ENCODE measurements at places on chromosomes 2 and 18.

GRCh38 chr2:75592888-75593287, 32.1 kb upstream of the EVA1A start:
- DNase-seq, result no peak

GRCh38 chr2:155099784-155100183, 401.3 kb downstream of the KCNJ3 start:
- no peak for DNase-seq

GRCh38 chr2:59734743-59735142, 818.7 kb downstream of the BCL11A start:
- no peak for DNase-seq

- no peak for DNase-seq
Measured at GRCh38 chr2:122643725-122644329, 888.4 kb downstream of the TSN start.

GRCh38 chr2:5036256-5036655, 655.9 kb upstream of the SOX11 start:
- DNase-seq, result no peak

- DNase-seq, result no peak
Measured at GRCh38 chr18:990197-990596, 85.5 kb downstream of the ADCYAP1 start.

DNA sequence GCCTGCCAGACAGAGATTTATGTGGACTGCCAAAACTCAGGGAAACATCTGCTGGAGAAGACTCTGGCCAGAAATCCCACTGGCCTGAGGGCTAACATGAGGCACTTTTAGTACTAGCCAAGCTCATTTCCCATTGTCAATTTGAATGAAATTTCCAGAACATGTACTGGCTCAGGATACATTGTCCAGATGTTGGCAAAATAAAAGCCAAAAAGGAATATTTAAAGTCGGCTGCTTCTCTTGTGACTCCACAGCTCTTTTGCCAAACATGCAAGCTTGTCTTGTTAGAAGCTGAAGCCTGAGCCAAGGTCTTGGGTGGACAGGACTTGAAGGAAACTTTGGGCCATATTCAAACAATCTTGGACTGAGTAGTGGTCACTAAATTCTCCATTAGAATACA, 215.5 kb downstream of the NCKAP5 start:
- DNase-seq, result no peak

- DNase-seq, result no peak
Measured at GRCh38 chr2:74881626-74882298, 47.8 kb downstream of the HK2 start.

- no peak for DNase-seq
Measured at GRCh38 chr18:58887613-58887963, 22.9 kb downstream of the ZNF532 start.

DNA sequence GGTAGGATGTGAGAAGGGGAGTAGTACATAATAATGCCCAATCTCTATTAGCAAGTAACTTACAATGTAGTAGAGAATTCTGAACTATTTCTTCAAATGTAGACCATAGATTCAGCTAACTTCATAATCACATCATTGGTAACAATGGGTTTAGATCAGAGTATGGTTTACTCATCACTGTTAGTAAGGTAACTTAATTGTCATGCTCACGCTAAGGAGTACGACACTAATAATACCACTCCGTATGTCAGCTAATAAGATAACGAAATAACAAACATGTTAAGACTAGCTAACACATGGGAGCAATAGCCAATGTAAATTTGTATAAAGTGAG, 56.4 kb upstream of the CCDC141 start:
- DNase-seq, result no peak

GRCh38 chr2:11901351-11902069, 155.1 kb downstream of the LPIN1 start:
- no peak for DNase-seq

GRCh38 chr18:42861271-42861670, 254.2 kb downstream of the RIT2 start:
- DNase-seq, result no peak

- no peak for DNase-seq
Measured at GRCh38 chr2:137960223-137960622, 4.0 kb upstream of the HNMT start.

DNA sequence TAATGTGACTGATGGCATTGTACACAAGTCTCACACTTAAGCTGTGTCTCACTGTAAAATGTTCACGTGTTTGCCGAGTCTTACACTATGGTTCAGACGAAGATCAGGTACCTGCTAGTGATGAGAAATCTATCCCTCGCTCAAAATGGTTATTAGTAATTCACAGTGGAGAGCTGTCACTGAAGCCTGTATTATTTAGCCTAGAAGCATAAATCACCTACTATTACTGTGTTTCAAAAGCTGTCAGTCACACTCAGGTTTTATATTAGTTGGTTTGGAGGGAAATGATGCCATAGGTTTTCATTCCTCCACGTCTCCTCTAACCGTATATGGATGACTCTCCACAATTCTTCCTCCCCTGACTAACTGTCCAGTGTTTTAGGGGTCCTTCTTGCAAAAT, 292.4 kb upstream of the ZEB2 start:
- no peak for DNase-seq

DNA sequence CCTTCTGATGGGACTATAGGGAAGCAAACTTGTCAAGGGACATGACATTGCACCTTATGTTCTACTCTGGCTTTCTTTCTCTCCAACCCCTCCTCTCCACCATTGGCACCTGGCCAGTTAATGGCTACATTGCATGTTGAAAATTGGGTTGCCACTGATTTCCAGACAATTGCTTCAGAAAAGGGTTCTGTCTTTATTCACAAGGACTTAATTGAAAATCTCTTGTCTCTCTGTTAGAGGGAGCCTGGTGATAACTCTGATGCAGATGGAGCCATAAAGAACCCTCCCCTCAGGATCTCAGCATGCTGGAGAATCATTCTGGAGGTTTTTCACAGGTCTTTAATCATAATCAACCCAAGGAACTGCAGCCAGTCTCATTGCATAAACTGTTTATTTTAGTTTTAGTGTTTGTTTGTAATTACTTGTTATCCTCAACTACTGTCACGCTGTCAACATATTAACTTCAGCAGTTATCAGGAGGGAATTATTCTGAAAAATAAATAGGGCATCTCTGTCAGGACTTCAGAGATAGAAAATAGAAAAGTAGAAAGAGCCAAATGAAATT, 316.8 kb downstream of the RIT2 start:
- DNase-seq, result no peak

- DNase-seq, result no peak
Measured at GRCh38 chr18:36593001-36593400, 235.8 kb downstream of the TPGS2 start.

Data from CD4-positive, alpha-beta T cell treated with Interleukin-6 at 100 ng/mL for 8 hours (primary cell).